ENCODE measurements at places on chromosomes 13 and 19.

GRCh38 chr13:61954092-61954491 is 538.4 kb upstream of the PCDH20 start:
- no peak for DNase-seq

DNA sequence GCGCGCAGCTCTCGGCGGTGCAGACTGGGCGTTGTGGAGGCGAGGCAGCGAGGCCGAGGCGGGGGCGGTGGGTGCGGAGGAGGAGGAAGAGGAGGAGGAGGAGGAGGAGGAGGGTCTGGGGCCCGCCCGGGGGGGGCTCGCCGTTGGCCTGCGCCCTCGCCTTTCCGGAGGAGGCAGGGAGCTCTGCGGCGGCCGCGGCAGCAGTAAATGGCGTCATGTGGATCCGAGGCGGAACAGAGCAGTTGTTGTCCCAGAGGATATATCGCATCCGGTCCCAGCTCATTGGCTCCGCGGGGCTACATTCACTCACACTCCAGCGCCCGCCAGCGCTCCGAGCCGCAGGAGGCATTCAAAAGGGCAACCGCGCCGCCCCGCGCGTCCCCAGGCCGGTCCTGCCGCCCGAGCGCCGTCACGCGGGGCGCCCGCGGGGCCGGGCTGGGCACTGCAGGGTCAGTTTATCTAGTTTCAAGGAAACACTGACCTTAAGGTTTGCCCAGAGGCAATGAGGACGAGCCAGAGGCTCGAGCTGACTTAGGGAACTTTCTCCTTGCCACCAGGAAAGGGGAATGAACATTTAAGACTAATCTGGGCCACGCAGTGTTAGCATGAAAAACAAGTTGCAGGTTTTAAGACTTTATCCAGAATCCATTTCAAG is at the start of gene SPRY2:
Gene SPRY2, minus strand, starts transcription at position 26 of the 655 bp plus-strand sequence. CDS start 3,421 bp downstream, outside the sequence.
- DNase-seq = peak; percentile 96

- DNase-seq = no peak
Measured at GRCh38 chr13:98676239-98676638, 76.2 kb downstream of the SLC15A1 start.

- peak; percentile 38 for DNase-seq
Measured at GRCh38 chr19:4057931-4058692, 8.6 kb downstream of the ZBTB7A start.

DNA sequence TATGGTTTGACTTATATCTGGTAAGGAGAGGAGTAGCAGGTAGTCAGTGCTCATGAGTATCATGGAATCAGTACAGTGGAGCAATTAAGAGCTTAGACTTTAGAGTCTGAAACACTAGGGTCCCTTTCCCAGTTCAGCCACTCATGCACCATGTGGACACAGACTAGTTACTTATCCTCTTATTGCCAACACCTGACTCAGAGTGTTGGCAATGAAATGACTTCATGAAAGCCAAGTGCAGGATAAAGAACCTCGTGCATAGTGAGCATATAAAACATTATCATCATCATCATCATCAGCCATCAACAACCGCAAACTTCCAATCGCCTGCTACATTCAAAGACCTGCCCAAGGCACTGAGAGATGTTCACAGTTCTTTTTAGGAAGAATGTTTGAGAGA is 164.2 kb downstream of the FOXO1 start:
- no peak for DNase-seq

GRCh38 chr13:75481176-75482069 is 546 bp downstream of the TBC1D4 start:
- DNase-seq = peak; percentile 52

- DNase-seq = no peak
Measured at GRCh38 chr19:54444737-54445136, 4.3 kb upstream of the LENG8 start.

GRCh38 chr13:29923554-29924481 is 73.4 kb upstream of the UBL3 start:
- peak; percentile 90 for DNase-seq

GRCh38 chr13:60433505-60433904 is 36.5 kb downstream of the TDRD3 start:
- DNase-seq = no peak

DNA sequence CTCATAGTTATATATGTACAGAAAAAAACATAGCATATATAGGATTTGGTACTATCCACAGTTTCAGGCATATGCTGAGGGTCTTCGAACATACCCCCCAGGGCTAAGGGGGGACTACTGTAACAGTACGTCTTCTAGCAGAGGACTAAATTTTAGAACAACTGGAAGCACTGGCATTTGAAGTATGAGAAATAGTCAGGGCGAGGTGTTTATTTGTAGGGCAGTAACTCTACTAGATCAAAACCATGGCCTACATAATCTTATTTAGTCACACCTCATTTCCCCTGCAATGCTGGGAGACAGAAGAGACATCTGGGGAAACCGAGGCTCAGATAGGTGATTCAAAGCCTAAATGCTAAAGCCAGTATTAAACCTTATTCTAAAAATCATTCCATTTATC is 245.6 kb downstream of the DCT start:
- no peak for DNase-seq

- DNase-seq = no peak
Measured at GRCh38 chr19:4814625-4815425, 16.7 kb downstream of the TICAM1 start.

- DNase-seq = peak; percentile 86
Measured at GRCh38 chr19:10505583-10506229, 2.5 kb upstream of the KEAP1 start.

- no peak for DNase-seq
Measured at GRCh38 chr19:8180018-8180417, 29.2 kb upstream of the CERS4 start.

GRCh38 chr19:14512406-14512961 is 5.7 kb downstream of the DNAJB1 start:
- no peak for DNase-seq

- no peak for DNase-seq
Measured at GRCh38 chr13:89943139-89943538, 1404.3 kb upstream of the MIR17HG start.

DNA sequence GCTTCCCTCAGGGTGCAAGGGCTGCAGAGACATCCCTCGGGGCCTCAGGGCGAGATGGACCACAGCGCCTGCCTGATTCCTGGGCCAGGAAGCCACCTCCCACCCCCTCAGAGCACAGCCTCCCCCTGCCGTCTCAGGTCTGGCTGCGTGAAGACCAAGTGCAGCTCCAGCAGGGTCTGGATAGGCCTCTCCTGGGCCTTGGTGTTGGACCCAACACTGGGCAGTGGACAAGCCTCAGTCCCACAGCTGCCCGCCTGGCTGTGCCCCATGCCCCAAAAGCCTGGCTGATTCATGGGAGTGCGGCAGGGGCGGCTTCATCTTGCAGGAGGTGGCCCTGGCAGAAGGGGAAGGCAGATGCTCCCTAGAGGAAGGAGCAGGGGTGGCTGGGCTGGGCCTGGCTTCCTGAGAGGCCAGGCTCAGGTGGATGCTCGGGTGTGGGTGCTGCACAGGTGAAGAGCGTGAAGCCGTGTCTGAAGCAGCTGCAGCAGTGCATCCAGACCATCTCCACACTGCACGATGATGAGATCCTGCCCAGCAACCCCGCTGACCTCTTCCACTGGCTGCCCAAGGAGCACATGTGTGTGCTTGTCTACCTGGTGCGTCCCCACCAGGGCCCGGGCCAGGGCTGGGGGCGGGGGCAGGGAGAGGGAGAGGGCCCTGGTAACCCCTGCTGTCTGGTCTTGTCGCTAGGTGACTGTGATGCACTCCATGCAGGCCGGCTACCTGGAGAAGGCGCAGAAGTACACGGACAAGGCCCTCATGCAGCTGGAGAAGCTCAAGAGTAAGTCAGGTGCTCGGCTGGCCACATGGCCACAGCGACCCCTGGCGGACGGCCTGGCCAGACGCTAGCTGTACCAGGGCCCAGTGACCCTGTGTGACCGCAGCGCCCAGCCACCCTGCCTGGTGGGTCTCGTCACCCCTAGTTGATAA is 21.7 kb downstream of the MAU2 start:
- peak; percentile 92 for DNase-seq

- no peak for DNase-seq
Measured at GRCh38 chr13:109208522-109208921, 577.9 kb downstream of the IRS2 start.

DNA sequence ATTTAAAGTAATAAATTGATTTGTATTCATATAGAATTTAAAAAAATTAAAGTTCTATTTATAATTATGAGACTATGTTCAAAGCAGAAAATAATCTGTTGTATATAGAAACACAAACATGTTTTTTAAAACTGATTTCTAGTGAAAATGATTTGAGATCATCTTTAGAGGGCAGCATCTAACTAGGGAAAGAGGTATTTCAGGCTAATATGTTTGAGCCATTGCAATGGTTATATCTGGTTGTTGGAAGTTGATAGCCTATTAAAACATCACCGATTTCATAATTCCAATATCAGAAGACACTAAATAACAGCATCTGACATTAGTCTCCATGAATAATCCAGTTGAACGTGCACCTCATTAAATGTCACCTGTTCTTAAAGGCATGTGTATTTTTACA is 79.8 kb upstream of the SLITRK6 start:
- DNase-seq = no peak

DNA sequence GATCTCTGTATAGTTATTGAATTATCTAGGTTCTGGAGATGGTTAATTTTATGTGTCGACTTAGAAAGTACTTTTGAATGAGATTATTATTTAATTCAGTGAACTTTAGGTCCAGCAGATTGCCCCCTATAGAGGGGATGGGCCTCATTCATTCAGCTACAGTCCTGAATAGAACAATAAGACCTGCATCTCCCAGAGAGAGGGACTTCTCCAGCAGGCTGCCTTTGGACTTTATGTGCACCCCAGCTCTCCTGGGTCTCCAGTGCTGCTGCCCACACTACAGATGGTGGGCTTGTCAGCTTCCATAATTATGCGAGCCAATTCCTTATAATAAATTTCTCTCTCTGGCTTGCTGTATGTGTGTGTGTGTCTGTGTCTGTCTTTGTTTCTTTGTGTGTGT is 39.3 kb upstream of the KL start:
- DNase-seq = no peak

GRCh38 chr19:35724560-35724959 is 6.8 kb downstream of the KMT2B start:
- no peak for DNase-seq

- DNase-seq = no peak
Measured at GRCh38 chr19:14416817-14417231, 2.3 kb downstream of the DDX39A start.

DNA sequence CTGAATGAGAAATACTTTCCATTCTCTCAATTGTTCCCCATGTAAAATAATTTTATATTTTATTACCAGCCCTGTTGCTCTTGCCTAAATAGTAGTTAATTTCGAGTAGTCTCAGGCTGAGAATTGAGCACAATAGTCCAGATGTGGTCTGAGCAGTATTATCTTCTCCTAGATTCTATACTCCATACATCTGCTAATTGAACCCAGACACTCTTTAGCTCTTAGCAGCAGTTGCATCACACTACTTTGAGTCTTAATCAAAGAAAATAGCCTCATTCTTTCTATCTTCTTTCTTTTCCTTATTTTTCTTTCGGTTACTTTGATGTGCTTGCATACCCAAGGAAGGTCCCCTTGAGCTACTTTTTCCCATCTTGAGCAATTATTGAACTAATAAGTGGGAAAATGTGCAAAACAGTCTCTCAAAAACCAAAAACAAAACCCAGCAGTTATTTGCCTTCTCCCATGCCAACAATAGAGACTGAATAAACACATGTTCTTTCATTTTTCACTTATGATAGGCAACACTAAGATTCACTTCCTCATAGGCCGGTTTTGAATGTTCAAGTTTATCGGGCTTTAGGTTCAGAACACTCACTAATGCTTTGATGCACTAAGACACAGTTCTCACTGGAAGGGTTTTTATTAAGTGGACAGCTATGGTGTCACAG is 204.5 kb downstream of the POU4F1 start:
- no peak for DNase-seq

DNA sequence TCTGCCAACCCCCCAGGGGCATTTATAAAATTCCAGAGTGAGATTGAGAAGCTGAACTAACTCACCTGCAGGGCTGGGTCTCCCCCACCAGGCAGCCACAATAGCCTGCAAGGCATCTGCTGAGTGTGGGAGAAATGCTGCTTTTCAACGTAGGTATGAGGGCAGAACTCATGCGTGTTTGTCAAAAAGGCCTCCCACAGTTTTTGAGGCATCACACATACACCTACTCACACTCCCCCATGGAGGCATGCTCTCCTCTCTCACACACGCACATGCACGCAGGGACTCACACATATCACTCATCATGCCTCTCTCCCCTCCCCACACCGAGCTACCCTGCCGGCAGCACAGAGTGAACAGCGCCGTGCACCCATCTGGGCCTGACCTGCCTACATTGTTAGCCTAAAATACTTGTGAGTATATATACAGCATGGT is 390.5 kb downstream of the FGF9 start:
- peak; percentile 38 for DNase-seq

DNA sequence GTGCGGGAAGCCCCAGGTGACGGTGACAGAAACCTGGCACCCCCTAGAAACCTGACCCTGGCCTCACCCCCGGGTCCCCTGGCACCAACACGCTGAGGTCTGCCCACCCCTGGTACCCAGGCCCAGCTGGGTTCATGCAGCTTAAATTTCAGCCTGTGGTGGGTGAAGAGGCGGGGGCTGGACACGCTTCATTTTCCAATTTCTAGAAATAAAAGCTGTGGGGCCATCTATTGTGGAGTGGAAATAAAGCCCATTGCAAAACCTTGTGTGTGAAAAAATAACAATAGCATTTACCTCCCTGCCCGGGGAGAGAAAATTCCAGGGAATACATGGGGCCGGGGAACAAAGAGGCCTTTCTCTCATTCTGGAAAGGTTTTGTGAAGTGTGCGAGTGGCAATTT is 7.5 kb upstream of the FUT5 start:
- DNase-seq = no peak

GRCh38 chr13:99722931-99723330 is 221.7 kb downstream of the TM9SF2 start:
- DNase-seq = no peak

- DNase-seq = no peak
Measured at GRCh38 chr19:4952945-4953344, 16.0 kb upstream of the KDM4B start.

GRCh38 chr19:41808663-41809566 is 12.5 kb downstream of the CEACAM3 start:
- DNase-seq = no peak

GRCh38 chr13:50901701-50902100 is 7.9 kb upstream of the RNASEH2B start:
- no peak for DNase-seq

Measured in H9 (cell line).